Frontal cortex (tissue), 4 donors: ENCODE measurements at places on chromosomes 4 and X.
A peak's percentile ranks its signal among the peaks of the same experiment; 100 is the strongest.

DNA sequence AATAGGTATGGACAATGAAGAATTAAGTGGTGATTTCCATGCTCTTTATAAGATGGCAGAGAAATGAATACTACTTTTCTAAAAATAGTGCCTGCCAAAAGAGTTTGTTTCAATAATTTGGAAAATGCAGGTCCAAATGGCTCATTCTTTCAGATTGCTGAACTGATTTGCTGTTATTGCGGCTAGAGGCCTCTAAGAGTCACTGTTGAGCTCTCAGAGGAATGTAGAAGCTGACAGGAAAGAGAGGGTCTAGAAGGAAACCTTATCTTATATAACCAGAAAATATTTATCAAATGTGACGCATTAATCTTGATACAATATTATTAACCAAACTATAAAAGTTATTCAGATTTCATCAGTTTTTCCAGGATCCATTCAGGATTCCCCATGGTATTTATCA is 65.7 kb upstream of the PAGE1 start:
- peak; percentile 1 for DNase-seq

DNA sequence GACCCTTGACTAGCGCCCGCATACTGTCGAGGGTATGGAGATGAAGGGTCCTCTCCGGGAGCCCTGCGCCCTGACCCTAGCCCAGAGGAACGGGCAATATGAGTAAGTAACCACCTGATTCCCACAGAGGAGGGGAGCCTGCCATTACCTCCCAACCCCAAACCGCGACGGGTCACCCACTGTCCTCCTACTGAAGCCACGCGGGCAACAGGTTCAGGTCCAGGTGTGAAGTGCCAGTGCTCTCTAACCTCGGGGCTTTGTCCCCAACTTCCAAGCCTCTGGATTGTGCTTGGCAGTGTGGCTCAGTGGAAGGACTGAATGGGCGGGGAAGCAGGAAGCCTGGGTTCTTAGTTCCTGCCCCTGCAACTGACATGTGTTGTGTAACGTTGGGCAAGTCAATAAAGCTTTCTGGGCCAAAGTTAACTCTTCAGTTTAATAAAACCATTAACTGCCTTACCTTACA is 694 bp downstream of the OCRL start:
- peak; percentile 28 for DNase-seq

GRCh38 chrX:13700380-13700779 is 11.5 kb downstream of the RAB9A start:
- DNase-seq: no peak

DNA sequence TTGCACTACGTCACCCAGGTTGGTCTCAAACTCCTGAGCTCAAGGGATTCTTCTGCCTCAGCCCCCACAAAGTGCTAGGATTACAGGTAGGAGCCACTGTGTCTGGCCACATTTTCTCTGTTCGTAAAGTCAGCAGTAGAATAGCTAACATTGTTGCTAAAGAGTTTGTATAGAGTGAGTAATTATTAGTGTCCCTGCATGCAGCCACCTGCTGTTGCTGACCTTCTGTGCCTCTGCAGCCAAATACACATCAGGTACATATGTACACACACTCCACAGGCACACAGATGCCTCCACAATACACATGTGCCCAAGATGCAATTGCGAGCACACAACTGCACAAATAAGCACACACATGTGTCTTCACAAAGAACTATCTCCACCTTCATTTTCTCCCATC is 10.9 kb downstream of the DRD5 start:
- no peak for DNase-seq

DNA sequence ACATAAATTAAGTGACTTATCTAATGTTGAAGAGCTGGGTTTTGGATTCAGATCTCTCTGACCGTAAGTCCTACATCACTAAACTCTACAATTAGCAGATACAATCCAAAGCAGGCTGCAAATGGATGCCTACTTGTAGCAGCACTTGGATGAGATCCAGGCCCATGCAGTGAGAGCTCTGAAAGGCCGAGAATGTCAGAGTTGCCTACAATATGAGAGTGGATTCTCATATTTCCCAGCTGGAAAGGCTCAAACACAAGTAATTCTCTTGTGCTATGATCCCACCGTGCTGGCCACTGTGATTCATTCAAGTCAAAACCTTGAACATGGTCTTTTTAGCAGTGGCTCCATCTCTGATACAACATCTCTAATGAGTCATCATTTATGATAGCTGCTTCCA is 125.4 kb upstream of the CHRDL1 start:
- no peak for DNase-seq

GRCh38 chr4:169715826-169716225 is 41.9 kb downstream of the HPF1 start:
- DNase-seq: no peak

GRCh38 chr4:84957514-84958420 is 8.7 kb downstream of the WDFY3 start:
- no peak for DNase-seq

DNA sequence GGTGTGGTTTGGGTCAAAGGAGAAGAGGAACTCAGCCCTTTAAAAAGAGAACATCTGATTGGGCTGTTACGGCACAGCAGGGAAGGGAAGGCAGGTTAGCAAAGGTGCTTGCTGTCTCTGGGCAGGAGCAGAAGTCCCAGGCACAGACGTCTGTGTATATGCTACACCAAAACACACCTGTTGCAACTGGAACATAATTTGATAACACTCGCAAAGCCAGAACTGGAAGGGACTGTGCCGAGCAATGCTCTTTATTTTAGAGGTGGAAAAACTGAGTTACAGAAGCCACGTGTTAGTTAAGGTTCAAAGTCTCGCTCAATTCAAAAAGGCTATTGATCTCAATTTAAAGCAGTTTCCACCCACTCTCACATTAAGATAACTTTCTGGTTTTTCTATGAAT is 2.2 kb upstream of the FAM114A1 start:
- DNase-seq: no peak

- no peak for DNase-seq
Observed at GRCh38 chrX:119753639-119754257, 4.6 kb upstream of the SOWAHD start.

GRCh38 chr4:7338876-7339623 is 95.7 kb downstream of the PSAPL1 start:
- no peak for DNase-seq

DNA sequence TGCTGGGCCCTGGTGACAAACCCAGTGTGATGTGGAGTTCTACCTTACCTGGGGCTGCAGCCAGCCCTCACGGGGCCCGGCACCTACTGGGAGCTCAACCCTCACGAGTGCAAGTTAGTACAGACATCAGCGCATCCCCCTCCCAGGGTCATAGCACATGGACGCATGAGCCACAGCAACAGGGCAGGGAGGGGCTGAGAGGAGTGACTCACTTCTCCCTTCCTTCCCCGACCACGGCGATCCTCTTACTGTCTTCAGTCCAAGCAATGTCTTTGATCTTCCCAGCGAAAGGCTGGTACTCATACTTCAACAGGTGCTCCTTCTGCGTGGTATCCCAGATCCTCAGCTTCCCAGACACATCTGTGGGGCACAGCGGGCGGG is 17.8 kb downstream of the WDR1 start:
- DNase-seq: no peak

GRCh38 chr4:3729188-3729881 is 36.9 kb upstream of the ADRA2C start:
- DNase-seq: no peak

- no peak for DNase-seq
Observed at GRCh38 chrX:72330131-72330530, 24.4 kb upstream of the CITED1 start.

DNA sequence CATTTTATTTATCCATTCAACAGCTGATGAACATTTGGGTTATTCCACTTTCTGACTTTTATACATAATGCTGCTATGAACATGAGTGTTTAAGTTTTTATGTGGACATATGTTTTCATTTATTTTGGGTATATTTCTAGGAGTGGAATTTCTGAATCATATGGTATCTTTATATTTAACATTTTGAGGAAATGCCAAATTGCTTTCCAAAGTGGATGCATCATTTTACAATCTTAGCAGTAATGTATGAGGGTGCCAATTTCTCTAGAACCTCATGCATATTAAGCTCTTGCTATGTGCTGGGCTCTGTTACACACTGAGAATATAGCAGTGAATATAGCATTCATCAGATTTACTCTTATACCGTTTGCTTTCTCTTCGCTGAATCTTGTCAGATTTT is 983.7 kb downstream of the STIM2 start:
- no peak for DNase-seq

- no peak for DNase-seq
Observed at GRCh38 chrX:123740006-123740405, 7.2 kb upstream of the THOC2 start.

DNA sequence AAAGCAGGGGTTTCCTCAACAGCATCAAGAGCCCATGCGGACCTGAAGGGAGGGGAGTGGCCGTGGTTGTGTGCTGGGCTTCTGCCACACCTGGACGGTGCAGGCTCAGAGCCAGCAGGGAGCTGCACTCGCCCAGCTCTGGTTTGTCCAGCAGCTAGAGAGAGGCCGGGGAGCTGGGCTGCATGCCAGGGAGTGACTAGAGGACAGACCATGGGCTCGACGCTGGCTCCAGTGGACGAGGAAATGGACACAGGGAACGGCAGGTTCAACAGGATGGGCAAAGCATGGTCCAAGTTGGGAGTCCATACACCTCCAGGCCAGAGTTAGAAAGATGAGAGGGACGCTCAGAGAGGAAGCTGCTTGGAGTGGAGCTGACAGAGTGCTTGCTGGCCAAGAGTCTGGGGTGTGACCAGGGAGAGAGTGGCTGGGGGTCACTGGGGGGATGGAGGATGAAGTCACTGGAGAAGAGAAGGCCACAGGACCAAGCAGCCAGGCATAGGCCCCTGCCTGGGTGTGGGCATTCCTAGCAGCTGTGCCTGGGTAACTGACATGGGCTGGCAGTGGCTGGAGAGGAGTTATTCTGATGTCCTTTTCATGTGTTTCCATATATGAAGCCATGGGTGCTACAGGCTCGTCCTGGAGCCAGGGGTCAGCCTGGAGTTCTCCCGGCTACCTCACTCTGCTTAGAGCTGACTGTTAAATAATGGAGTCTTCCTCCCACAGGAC is 42.8 kb downstream of the HTT-AS start:
- no peak for DNase-seq

- no peak for DNase-seq
Observed at GRCh38 chr4:140242357-140243277, 88.6 kb upstream of the MAML3 start.

DNA sequence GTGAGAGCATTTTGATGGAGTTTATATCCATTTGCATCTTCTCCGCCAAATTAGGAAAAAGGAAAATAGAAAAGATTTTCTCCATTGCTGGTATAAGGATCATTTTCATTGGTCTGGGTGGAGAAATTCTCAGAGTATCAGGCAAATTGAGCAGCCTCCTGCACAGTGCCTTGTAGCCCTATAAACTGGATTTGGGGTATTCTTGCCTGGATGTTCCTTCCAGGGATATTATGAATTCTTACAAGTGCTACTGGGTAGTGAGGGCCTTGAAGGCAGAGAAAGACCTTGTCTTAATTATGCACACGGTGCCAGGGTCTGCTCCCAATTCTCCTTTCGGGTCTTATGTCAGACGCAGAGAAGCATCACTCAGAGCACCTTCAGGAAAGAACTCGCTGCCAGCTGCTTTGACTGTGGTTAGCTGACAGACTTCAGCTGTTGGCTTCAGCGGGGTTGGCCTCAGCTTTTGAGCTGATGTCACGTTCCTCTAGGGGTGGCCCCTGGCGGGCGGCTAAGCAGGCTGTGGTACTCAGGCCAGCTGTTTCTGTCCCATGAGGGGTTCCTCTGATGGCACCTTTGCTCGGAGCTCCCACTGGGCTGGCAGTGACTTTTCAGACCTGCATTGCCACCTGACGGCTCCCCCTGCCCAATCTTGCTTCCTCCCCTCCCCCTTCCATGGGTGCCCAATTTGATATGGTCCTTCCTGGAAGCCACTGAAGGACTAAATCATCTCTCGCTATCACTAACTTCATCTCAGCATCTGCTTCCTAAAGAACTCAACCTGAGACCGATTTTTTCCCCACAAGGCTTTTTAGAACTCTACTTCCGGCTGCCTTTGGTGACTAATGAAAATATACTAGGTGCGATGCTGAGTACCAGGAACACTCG is 519.5 kb downstream of the BCOR start:
- no peak for DNase-seq

GRCh38 chr4:153904011-153904410 is 115.1 kb upstream of the SFRP2 start:
- no peak for DNase-seq

GRCh38 chr4:168759959-168760527 is 250.0 kb downstream of the CBR4 start:
- DNase-seq: no peak

- peak; percentile 26 for DNase-seq
Observed at GRCh38 chr4:156968479-156968984, 3.1 kb downstream of the PDGFC start.

- no peak for DNase-seq
Observed at GRCh38 chrX:78106651-78106986, 2.6 kb downstream of the PGK1 start.

GRCh38 chr4:79854856-79855502 is 218.1 kb downstream of the ANTXR2 start:
- DNase-seq: no peak

DNA sequence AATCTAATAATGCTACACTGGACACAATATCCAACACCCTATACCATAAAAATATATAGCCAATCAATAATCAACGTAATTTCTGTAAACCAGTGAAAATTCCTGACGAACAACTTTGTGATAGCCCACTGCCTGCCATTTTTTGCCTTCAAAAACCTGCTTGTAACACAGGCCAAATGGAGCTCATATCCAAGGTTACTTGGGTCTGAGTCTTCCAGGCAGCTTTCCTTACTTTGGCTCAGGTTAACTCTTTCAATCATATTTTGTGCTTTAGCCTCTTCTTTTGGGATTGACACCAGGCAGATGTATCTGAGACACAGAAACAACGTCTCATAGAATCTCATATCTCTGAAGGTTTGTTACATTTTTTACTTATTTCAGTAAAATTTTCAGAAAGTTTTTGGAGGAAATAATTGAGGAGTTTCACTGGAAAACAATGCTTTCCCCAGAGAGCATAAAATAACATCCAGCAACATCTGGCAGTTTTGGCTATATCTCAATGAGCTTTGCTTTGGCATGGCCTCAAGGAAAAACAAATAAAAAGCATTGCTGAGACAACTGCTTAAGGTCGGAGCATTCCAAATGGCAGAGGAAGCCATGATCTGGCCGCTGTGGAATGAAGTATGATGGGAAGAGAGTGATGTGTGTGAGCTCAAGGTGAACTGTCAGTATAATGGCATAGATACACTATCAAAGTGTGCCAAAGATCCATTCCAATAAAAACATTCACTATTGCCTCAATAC is 162.9 kb upstream of the SPIN4 start:
- DNase-seq: no peak

GRCh38 chr4:101331017-101331416 is 16.3 kb downstream of the PPP3CA start:
- no peak for DNase-seq
